ENCODE measurements at places on chromosomes 4 and X. TPM values are rescaled to one million over a fixed set of nuclear protein-coding genes. Genes with fewer than 3 reads are reported as not detected.

Gene MAGEA11
- not detected for total RNA-seq

Gene SOD3
- 49.1 TPM for total RNA-seq

Gene TNIP3
- not detected for total RNA-seq

Gene HTN3
- not detected for total RNA-seq

Gene H2BW2
- total RNA-seq, result not detected

DNA sequence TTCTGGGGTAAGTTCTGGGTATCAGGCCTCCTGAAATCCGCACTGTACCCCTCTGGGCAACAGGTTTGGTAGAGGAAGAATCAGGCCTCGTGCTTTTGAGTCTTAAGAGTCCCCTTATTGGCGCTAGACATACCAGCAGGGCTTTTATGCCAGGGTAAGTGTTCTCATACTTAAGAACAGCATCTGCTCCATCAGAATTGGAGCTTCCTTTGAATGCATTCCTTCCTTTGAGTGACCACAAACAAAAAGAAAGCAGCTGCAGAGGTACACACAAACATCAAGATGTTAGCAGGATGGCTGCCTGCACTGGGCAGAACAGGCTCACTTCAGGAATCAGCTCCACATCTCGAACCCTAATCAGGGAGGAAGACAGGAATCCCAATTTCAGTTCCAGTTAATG lies 156.8 kb downstream of the MGST2 start:
- no peak overlapping the region for H3K27ac ChIP-seq
- no peak for DNase-seq
- H3K27me3 ChIP-seq, result no peaks in the 10 kb centered on the region
- H3K4me1 ChIP-seq, result no peaks in the 10 kb centered on the region
- no peaks in the 10 kb centered on the region for H3K36me3 ChIP-seq

GRCh38 chr4:14359991-14360390 lies 642.3 kb upstream of the CPEB2 start:
- H3K27ac ChIP-seq, result no peak overlapping the region
- H3K4me1 ChIP-seq, result no peaks in the 10 kb centered on the region
- no peaks in the 10 kb centered on the region for H3K27me3 ChIP-seq

GRCh38 chrX:1430451-1430850 lies 22.3 kb downstream of the ASMTL start:
- H3K27me3 ChIP-seq, result no peaks in the 10 kb centered on the region
- H3K4me3 ChIP-seq, result no peak overlapping the region
- H3K36me3 ChIP-seq, result peaks cover 3% of the 10 kb centered on the region
- no peak overlapping the region for H3K27ac ChIP-seq

DNA sequence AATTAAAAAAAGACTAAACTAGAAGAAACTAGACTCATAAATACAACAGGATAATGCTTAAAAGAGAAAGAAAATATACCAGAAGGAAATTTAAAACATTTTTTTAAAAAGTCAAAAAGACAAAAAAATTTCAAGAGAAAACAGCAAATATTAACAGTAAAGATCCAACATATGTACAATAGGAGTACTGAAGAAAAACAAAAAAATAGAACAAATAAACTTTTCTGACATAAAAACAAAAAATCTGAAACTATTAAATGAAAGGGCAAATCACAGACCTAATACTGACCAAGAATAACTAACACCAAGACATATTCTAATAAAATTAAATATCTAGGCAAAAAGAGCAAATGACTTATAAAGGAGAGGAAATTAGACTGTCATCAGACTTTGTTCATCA lies 11.5 kb downstream of the DNAJB14 start:
- H3K27ac ChIP-seq, result no peak overlapping the region
- H3K4me3 ChIP-seq, result no peak overlapping the region
- no peaks in the 10 kb centered on the region for H3K4me1 ChIP-seq
- no peaks in the 10 kb centered on the region for H3K27me3 ChIP-seq
- no peak for DNase-seq

DNA sequence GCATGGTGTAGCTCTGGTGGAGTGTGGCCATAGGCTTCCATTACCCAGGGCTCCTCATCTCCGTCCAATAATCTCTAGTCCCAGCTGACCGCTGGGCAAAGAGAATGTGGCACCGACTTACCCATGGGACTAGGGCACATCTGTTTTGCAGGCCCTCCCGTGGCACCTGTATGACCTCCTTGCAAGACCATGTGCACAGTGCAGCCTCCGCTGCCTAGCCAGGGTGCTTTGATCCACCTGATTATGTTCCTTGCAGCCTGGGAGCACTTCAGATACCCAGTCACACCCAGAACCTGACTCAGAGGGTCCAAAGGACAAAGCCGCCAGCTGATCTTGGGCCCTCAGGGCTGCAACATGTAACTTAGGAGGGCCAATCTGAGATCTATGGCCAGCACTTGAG lies 84.8 kb downstream of the PCDH10 start:
- no peaks in the 10 kb centered on the region for H3K36me3 ChIP-seq
- no peaks in the 10 kb centered on the region for H3K4me1 ChIP-seq
- no peak for DNase-seq
- no peak overlapping the region for H3K27ac ChIP-seq
- H3K27me3 ChIP-seq, result no peaks in the 10 kb centered on the region

- H3K4me3 ChIP-seq, result no peak overlapping the region
- H3K27me3 ChIP-seq, result no peaks in the 10 kb centered on the region
- H3K36me3 ChIP-seq, result no peaks in the 10 kb centered on the region
- no peak overlapping the region for H3K27ac ChIP-seq
- no peaks in the 10 kb centered on the region for H3K4me1 ChIP-seq
Measured at GRCh38 chr4:20301161-20301560, 49.5 kb downstream of the SLIT2 start.

GRCh38 chr4:101279377-101279871 lies 67.9 kb downstream of the PPP3CA start:
- DNase-seq, result no peak
- H3K27ac ChIP-seq, result no peak overlapping the region
- H3K4me1 ChIP-seq, result no peaks in the 10 kb centered on the region
- no peak overlapping the region for H3K4me3 ChIP-seq

DNA sequence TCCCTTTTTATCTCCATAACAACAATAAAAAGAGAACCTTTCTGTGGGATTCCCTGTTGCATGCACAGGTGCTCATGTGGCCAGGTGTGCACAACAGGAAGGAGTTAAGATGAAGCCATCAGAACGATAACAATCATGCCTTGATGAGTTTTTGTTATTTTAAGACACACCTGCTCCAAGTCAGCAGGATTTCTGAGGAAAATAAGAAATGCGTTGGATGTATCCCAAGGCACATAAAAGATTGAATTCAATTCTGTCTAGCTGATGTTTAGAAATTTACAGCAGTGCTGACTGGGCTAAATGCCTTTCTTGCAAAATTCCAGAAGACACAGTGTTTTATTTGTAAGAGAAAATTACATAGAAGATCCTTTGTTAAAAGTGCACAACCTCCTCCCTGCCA lies 1678.2 kb downstream of the ARAP2 start:
- no peaks in the 10 kb centered on the region for H3K4me1 ChIP-seq
- DNase-seq, result no peak
- H3K27me3 ChIP-seq, result no peaks in the 10 kb centered on the region
- H3K27ac ChIP-seq, result no peak overlapping the region
- H3K4me3 ChIP-seq, result no peak overlapping the region

DNA sequence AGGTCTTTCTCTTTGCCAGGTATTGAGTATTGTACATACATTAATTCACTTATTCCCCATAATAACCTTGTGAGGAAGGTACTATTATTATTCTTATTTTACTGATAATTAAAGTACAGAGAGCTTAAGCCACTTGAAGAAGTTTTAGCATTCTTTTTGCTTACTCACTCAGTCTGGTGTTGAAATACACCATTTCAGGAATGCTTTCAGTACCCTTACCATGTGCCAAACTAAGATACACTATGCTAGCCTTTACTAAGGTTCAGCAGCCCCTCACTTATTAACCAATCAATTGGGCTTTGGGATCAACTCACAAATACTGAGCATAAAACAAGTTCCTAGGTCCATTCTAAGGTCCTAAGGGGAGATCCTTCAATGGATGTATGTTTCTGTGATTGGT lies 179.0 kb upstream of the FGF13 start:
- no peak overlapping the region for H3K27ac ChIP-seq
- DNase-seq, result no peak
- H3K36me3 ChIP-seq, result no peaks in the 10 kb centered on the region
- no peaks in the 10 kb centered on the region for H3K4me1 ChIP-seq
- no peaks in the 10 kb centered on the region for H3K27me3 ChIP-seq

- H3K36me3 ChIP-seq, result no peaks in the 10 kb centered on the region
- H3K4me3 ChIP-seq, result no peak overlapping the region
- no peaks in the 10 kb centered on the region for H3K27me3 ChIP-seq
- H3K27ac ChIP-seq, result no peak overlapping the region
Measured at GRCh38 chr4:156889616-156890594, 81.7 kb downstream of the PDGFC start.

DNA sequence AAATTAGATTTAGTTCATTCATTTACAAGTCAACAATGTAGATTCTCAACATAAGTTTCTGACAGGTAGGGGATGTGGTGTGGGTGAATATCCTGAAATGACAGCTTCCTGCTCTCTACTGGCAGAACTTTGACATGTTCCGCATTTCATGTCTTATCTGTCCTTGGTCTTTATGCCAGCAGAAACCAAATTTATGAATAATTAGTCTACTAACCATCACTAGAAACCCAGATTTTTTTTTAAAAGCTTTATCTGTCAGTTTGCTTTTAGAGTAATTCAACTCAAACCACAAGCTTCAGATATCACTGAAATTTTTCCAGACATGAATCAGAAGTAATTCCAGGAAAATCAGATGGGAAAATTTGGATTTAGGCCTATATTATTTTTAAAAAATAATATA lies 17.9 kb downstream of the COQ2 start:
- H3K36me3 ChIP-seq, result no peaks in the 10 kb centered on the region
- H3K27ac ChIP-seq, result no peak overlapping the region
- no peak overlapping the region for H3K4me3 ChIP-seq
- DNase-seq, result no peak
